Stimulated activated CD8-positive, alpha-beta memory T cell treated with anti-CD3 and anti-CD28 coated beads, Interleukin-4, amount 100 ng/mL, for 1 hour (primary cell): ENCODE measurements at places on chromosomes 6 and 20.

DNA sequence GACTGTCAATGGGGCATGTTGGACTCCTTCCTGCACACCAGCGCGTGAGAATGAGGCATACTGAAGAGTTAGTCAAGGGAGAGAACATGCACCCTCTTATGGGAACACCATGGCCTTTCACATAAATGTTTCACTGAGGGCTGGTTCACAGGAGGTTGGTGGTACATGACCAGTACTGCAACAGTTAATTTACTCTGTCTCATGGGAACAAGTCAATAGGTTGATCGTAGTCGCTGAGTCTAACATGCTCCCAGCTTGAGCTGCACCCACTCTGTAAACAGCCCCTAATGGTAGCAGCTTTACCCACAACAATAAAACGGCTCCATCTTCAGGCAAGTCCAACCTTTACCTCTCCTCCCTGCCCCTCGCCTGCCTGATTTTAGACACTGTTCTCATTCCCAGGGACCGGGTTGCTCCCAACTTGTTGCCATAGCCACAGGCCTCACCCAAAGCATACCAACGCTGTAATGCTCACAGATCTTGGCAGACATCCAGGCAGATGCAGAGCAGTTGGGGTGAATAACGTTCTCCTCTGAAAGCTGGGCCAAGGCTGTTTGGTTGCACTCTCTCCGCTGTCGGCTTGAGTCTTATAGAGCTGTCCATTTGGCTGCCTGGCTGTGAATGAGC, 111.3 kb downstream of the LY86 start:
- no peak for DNase-seq

DNA sequence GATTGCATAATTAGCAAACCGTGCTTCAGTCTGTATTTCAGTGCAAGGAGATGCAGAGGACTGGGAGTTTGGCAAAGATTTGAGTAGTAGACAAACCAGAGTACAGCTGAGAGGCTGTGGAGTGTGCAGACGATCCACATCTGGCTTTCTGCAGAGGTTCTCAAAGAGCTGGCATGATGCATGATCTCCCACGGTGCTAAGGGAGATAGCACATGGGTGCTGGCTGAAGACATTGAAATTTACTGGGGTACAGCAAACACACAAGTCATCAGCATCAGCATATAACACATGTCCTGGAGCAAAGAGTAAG, 79.0 kb upstream of the FAM184A start:
- no peak for DNase-seq

GRCh38 chr6:93516441-93516840, 97.1 kb upstream of the EPHA7 start:
- DNase-seq: no peak

- no peak for DNase-seq
Measured at GRCh38 chr6:37452522-37452921, 19.5 kb downstream of the CMTR1 start.

- no peak for DNase-seq
Measured at GRCh38 chr6:105292689-105293339, 110.1 kb downstream of the PREP start.

DNA sequence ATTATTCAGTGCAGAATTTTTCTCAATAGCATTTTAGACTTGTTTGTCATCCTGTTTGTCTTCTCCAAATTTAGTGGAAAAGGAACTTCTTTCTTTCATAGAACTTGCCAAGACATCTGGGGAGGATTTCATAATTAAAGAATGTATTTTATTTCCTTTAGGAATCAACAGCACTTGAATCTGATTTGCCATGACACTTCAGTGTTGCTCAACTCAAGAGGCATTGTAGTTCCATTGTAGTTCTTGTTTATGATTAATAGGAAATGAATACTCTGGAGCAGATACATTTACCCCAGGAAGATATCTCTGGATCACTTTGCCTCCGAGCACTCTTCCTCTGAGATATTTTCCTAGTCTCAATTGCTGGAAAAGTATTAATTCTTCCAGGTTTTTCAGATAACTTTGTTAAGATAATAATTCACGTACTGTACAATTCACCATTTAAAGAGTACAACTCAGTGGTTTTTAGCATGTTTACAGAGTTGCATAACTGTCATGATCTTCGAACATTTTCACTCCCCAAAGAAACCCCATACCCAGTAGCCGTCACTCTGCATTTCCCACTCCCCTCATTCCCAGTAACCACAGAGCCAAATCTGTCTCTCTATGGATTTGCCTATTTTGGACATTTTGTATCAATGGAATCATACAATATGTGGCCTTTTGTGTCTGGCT, 29.7 kb downstream of the AKAP12 start:
- DNase-seq: no peak

DNA sequence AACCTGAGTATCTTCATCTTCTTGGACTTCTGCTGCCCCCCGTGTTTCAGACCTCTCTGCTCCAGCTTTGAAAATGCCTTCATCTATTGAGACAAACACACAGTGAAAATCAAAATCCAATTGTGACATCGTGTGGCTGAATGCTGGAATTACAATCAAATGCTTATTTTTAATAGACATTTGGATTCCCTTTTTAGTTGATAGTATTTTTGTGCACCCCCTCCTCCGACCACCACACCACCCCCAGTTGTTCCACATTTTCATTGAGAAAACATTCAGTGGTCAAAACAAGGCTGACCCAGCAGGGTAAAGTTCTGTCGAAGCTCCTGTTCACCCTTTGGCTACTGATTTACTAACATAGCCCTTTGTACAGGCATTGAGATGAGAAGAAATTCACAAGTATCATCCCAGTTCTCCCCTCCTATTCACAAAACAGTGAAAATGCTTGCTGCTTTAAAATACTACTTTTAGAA, 79.0 kb downstream of the NRSN1 start:
- DNase-seq: no peak

GRCh38 chr20:2763186-2763585, 37.2 kb downstream of the CPXM1 start:
- no peak for DNase-seq

- no peak for DNase-seq
Measured at GRCh38 chr6:31979238-31979898, 2.5 kb upstream of the C4A start.

DNA sequence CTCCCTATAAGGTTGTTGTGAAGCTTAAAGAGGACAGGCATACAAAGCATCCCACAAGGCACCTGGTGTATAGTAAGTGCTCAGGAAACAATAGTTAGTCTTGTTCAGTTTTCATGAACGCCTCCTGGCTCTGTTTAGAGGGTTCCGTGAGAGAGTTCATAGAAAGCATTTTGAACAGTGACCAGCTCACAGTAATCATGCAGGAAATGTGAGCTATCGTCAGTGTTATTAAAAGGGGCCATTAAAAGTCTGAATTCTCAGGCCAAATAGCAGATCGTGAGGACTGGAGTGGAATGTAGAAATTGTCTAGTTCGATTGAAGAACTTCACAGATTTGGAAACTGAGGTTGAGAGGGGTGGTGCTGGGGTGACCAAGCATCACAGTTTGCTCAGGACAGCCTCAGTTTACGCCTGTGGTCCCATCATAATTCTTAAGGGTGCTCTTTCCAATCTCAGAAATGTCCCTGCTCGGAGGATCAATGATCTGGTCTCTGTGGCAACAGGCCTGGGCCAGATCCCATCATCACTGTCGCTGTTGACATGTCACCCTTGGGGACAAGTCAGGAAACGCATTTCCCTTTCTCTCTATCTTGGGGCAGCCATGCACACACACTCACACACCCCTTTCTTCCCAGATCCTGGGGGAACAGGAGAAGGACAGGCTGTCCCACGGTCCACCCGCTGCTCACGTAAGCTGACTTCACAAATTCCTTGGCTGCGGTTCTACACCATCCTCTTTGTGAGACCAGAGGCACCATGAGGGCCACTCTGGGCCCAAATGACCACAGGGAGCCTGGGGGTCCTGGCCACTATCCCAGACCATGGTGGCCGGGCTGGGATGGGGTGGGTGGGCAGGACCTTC, 7.2 kb downstream of the TGM2 start:
- DNase-seq: no peak

DNA sequence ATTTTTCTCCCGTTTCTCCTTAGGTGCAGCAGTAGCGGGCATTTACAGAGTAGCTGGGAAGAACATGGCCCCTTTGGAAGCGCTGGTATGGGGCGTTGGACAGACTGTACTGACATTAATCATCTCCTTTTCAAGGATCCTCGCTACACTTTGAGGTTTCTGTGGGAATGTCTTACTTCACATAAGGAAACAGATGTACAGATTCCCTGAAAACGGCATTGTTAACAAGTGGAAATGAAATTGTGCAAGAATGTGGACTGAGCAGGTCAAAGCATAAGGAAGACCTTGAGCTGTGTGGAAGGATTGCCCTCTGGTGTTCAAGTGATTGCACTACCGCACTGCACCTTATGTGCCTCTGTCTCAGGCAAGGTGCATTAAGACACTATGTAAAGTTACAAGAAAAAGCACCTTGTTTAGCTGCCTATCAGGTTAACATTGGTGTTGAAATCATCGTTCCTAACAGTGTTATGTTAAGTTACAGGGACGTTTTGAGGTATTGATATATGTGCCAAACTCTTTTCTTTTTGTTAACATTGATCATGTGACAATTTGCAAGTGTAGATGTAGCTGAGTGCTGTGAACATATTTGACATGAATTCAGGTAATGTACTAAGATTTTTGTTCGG, 38.0 kb downstream of the TMEM170B start:
- DNase-seq: no peak

DNA sequence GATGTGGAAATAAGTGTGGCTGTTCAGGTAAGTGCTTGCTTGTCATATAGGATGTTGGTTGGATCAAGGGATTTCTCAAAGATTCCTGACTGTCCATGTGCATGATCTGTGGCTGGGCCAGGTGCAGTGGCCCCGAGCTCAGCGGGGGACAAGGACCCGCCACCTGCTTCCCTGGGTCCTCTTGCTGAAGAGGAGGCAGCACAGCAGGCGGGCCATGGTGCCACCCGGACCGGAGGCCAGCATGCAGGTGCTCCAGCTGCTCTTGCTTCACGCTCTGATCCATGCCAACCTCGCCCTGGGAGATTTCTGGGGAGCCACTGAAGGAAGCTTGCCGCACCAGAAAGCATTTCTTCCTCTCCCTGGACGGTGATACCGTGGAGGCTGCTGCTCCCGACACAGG, 173.8 kb downstream of the HIVEP2 start:
- no peak for DNase-seq

DNA sequence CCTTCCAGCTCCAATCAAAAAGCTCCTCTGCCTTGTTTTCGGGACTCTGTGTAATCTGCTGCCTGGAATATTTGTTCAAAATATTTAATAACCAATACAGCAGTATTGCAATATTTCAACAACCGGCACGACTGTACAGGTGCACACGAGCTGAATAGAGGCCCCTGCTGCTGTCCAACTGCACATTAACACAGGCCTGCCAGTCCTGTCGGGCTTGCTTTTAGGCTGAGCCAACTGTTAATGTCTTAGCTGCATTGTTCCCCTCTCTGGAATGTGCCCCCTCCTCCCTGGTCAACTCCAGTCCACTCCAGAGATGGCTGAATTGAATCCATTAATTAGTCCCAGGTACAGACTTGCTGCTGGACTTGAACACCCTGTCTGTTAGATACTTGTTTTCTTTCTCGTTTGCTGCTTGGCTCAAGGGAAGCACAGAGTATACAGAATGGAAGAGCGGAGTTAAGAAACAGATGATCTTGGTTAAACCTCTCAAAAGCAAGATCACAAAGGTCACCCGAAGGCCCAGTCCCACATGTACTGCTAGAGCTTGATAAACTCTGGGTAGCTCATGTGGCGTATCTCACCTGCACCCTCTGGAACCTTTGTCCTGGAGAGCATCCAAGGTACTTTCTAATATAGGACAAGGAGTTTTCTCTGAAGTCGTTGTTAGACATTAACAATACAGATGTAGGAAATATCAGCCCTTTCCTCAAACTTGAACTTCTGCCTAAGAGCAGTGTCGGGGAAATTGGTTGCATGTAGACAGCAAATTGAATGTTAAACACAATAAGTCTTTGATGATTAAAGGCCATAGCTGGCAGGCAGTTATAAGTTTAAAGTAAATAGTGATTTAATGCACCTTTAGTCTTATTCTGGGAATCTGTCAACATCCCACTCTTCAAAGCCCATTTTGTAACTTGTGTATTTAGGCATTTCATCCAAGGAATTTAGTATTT, 31.9 kb downstream of the SHLD1 start:
- no peak for DNase-seq

GRCh38 chr6:156801712-156802111, 24.5 kb downstream of the ARID1B start:
- DNase-seq: no peak

- no peak for DNase-seq
Measured at GRCh38 chr6:22680950-22681349, 111.6 kb downstream of the HDGFL1 start.

DNA sequence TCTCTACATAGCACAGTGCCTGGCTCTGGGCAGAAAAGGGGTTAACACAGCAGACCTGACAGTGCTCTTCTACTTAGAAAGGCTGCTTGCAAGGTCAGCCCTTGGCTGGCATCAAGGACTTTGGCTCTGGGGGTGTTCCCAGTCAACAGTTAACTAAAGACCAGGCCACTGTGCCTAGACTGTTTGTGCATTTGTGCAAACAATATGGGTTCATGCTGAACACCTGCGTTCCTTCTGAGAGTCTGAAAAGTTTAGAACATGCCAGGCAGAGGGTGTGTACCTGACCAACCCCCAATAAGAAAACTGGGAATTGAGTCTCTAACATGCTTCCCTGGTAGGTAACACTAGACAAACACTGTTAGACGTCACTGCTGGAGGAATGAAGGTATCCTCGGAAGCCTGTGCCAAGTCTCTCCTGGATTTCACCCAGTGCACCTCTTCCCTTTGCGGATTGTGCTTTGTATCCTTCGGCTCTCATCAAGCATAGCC, 110.7 kb downstream of the PDE10A start:
- DNase-seq: no peak

DNA sequence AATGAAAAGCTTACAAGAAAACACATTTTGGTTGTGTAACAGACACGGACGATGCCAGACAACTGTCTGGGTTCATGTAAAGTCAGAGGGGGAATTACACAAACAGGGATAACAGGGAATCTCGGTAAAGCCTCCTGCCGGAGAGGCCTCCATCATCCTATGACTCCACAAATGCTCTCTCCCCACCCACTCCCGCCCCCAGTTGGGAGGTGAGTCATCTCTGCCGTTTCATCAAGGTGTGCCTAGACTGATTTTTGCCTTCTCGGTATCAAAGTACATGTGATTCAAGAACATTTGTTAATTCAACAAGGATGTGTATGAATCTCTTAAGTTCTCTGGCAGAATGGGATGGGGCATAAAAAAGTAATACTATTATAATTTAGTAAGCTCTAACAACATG, 304.9 kb upstream of the PRDM1 start:
- peak; percentile 10 for DNase-seq

- DNase-seq: no peak
Measured at GRCh38 chr20:21189761-21190523, 64.1 kb downstream of the KIZ start.

DNA sequence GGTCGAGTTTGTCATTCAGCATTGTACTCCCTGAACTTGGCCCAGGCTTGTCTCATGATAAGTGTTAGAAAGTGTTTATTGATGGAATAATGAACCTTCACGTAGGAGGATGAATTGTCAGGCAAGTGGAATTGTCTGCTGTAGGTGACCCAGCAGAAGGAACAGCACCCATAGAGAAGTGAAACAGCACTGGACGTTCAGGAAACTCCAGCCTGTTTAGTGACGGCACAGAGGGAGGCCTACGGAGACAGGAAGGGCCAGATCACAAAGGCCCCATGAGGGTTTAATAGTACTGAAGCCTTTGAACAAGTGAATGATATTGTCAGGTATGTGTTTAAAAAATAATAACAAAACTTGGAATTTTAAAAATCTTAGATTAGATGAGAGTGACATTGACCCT, 2.9 kb downstream of the STX11 start:
- no peak for DNase-seq
